ENCODE measurements at places on chromosomes 7 and 10.

DNA sequence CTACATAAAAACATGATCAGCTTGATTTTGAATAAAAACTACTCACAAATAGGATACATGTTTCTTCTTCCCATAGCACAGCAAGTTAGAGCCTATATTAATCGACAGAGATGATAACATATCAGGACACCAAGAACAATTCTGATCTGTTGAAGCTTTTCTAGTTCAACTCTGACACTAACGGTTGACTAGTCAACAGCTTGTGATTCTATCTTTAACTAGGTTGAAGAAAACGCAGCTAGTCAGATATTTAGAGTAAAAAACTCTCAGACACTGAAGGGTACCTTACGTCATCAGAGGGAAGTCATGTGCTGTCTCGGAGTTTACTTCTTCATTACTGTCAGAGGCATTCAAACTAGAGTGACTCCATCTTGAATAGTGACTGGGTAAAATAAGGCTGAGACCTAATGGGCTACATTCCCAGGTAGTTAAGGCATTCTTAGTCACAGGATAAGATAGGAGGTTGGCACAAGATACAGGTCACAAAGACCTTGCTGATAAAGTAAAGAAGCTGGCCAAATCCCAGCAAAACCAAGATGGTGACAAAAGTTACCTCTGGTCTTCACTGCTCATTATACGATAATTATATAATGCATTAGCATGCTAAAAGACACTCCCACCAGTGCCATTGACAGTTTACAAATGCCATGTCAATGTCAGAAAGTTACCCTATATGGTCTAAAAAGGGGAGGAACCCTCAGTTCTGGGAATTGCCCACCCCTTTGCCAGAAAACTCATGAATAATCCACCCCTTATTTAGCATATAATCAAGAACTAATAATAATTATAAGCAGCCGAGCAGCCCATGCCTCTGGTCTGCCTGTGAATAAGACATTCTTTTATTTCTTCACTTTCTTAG, 21.3 kb downstream of the CCDC71L start:
- DNase-seq: no peak

GRCh38 chr7:101450064-101450463, 87.4 kb downstream of the COL26A1 start:
- no peak for DNase-seq

DNA sequence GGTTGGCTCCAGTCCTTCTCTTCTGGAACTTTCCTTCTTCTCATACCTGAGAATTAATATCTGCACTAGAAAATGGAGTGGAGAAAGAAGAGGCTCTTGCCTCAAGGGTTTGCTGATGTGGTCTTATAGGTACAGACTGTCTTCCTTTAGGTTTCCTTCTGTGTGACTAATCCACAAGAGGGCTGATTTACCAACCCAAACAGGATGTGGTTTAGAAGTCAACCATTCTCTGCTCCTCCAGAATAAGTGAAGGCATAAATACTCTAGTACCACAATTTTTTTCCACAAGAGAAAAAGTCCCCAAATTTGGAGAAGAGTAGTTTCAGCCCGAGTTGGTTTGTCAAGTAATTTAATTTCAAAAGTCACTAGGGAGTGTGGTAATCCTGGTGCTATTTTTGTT, 85.8 kb downstream of the NRP1 start:
- DNase-seq: peak; percentile 42

DNA sequence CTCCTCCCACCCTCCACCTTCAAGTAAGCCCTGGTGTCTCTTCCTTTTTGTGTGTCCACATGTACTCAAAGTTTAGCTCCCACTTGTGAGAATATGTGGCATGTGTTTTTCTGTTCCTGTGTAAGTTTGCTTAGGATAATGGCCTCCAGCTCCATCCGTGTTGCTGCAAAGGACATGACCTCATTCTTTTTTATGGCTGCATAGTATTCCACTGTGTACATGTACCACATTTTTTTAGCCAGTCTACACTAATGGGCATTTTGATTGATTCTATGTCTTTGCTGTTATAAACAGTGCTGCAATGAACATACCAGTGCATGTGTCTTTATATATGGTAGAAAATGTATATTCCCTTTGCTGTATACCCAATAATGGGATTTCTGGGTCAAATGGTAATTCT, 710.9 kb downstream of the CCSER2 start:
- no peak for DNase-seq

- no peak for DNase-seq
These were observed 126.3 kb downstream of the WDR37 start for GRCh38 chr10:1182280-1183032.

DNA sequence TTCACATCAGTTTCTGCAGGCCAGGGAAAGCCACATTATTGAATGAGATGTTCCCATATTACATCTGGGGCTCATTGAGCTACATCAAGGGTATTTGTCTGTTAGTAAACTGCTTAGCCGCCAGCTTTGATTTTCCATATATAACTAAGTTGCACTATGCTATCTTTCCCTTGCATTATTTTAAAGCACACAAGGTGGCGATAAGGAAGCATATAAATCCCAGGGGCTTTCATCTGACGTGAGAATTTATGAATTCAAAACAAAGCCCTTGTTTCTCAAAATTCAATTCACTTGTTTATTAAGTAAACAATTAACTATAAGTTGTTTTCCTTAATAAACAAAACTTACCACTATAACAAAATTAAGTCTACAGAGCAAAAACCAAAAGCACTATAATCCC, 334.1 kb upstream of the TPK1 start:
- DNase-seq: no peak

GRCh38 chr10:69750725-69751124, 51.0 kb upstream of the COL13A1 start:
- no peak for DNase-seq

DNA sequence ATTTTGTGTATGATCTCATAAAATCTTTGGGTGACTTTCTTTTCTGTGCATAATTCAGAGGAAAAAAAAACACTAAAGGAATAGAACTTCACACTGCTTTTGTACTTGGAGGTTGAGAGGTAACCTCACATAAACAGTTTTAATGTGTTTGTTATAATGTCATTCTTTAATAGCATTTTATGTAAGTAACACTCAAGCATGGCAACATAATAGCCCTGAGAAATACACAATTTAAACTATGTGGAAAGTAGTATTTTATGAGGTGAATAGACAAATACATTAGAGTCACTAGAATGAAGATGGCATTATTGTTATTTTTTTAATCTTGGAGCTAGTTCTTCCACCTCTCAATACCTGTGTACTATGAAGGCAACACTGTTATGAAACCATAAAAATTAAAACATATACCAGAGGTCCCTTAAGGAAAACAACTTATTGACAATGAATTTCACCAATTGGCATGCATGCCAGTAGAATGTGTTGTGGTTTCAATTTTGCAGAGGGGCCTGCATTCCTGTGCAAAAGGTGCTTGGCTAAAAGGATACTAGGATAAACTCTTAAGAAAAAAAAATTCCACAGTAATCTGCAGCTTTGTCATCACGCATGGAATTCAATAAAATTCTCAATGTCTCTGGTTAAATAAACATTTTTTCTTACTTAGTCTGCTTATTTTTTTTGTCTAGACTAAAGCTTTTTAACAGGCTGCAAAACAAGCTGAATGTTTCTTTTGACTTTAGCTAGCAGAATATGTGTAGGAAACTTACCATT, 102.5 kb downstream of the CD36 start:
- no peak for DNase-seq

- no peak for DNase-seq
These were observed 56.7 kb downstream of the CFAP46 start for GRCh38 chr10:132885451-132886210.

- DNase-seq: no peak
These were observed 13.5 kb upstream of the TSPAN13 start for GRCh38 chr7:16739863-16740622.

All from activated T-cell treated with anti-CD3 and anti-CD28 coated beads, Interleukin-2, amount 50 U/mL, for 72 hours (primary cell).